ENCODE measurements at places on chromosomes 7 and 10.

GRCh38 chr7:972676-973309 lies 2.6 kb downstream of the COX19 start:
- DNase-seq = no peak

DNA sequence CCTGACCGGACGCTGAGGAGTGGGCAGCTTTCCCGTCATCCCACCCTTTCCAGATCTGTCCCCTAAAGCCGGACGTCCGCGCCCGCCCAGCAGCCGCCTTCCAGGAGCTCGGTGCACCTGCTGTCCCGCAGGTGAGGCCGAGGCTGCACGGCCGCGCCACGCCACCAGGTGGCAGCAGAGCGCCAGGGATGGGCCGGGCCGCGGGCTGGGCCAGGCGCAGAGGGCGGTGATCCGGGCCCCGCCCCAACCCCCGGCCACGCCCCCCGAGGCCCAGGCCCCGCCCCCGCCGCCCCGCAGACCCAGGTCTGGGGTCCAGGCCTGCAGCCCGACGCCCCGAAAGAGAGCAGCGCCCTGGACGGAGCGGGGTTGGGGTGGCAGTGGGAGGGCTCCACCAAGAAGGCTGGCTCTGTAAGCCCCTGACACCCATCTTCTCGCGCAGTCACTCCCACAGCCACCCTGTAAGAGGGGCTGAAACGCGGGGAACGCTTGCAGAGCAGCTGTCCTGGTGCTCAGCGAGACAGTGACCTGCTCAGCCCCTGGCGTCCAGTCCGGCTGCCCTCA lies 32.2 kb downstream of the FOXL3 start:
- DNase-seq = peak; percentile 93

DNA sequence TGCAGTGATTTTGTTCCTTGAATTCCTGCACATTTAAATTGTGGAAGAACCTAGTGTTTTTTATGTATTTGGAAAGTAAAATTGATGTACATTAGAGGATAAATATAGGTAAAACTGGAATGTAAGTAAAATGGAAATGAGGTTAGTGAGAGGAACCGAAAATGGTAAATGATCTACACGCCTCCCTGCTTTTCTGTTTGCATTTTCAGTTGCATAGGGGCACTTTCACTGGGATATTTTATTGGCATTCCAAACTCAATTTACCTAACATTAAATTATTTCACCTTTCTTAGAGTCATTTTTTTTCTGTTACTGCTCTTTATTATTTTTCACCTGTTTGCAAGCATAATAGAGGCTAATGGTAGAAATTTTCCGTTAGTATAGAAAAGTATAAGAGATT lies 8.0 kb downstream of the CDK13 start:
- no peak for DNase-seq

- DNase-seq = no peak
Measured at GRCh38 chr10:63702092-63702491, 180.9 kb downstream of the REEP3 start.

GRCh38 chr7:121480566-121481335 lies 84.6 kb upstream of the FAM3C start:
- no peak for DNase-seq

Data from activated T-cell treated with anti-CD3 and anti-CD28 coated beads, Interleukin-2, amount 50 U/mL, for 48 hours (primary cell).